Fibroblast of upper back skin (primary cell): ENCODE measurements at places on chromosomes 7 and 10.
A peak's percentile ranks its signal among the peaks of the same experiment; 100 is the strongest.

GRCh38 chr7:20742913-20743312, 43.8 kb downstream of the SP8 start:
- no peak for DNase-seq

GRCh38 chr10:76583711-76584161, 1053.9 kb downstream of the KCNMA1 start:
- DNase-seq: peak; percentile 94

DNA sequence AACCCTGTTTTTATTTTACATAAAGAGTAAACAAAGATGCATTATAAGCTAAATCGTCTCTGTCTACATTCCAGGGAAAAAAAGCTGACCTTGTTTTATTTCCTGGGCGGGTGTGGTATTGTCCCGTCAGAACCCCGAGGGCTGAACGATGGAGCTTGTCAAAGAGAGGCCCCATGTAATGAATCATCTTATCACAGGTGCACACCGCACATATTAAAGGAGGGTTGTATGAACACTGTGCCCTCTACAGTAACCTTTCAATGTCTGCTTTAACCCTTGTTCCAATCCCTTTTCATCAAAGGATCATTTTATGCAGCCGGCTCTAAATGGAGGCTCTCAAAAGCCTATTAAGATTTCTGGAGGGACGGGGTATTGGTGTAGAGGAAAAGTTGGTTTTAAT, 158.5 kb upstream of the YAE1 start:
- DNase-seq: no peak

- DNase-seq: no peak
Observed at GRCh38 chr10:114432566-114433093, 28.3 kb upstream of the AFAP1L2 start.

- DNase-seq: no peak
Observed at GRCh38 chr7:149703044-149703650, 70.2 kb downstream of the ZNF467 start.

DNA sequence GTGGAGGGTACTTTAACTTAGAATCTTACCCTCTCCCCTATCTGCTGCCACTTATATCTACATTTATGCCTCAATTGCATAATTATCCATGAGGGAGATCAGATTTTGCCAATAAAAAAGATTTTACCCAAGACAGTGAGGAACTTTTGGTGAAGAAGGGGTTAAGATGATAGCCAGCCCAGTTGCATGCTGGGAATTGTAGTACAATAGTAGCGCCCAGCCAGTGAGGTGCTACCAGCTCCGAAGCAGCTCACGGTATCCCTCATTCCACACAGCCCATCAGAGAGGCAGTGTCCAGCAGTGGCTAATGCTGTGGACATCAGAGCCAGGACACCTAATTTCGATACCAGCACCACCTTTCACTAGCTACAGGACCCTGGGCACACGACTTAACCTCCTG, 5.9 kb upstream of the LGI1 start:
- DNase-seq: no peak

- DNase-seq: no peak
Observed at GRCh38 chr7:132343199-132343598, 233.1 kb downstream of the PLXNA4 start.

DNA sequence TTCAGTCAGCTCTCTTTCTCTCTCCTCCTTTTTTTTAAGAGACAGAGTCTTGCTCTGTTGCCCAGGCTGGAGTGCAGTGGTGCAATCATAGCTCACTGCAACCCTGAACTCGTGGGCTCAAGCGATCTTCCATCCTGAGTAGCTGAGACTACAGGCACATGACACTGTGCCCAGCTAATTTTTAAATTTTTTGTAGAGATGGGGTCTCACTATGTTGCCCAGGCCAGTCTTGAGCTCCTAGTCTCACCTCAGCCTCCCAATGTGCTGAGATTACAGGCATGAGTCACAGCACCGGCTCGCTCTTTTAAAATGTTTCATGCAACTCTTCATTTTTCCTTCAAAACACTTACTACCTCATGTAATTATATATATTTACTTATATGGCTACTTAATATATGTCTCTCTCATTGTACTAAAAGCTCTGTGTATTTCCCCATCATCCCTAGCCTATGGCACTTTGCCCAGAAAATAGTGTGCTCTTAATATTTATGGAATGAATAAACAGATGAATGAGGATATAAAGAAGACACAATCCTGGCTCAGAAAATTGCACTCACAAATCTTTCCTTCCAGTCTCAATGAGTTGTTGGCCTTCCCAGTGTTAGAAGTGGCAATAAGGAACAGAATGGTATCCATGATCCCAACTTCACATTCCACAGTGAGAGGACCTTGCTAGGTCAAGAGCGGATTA, 33.9 kb downstream of the EBLN1 start:
- peak; percentile 30 for DNase-seq

DNA sequence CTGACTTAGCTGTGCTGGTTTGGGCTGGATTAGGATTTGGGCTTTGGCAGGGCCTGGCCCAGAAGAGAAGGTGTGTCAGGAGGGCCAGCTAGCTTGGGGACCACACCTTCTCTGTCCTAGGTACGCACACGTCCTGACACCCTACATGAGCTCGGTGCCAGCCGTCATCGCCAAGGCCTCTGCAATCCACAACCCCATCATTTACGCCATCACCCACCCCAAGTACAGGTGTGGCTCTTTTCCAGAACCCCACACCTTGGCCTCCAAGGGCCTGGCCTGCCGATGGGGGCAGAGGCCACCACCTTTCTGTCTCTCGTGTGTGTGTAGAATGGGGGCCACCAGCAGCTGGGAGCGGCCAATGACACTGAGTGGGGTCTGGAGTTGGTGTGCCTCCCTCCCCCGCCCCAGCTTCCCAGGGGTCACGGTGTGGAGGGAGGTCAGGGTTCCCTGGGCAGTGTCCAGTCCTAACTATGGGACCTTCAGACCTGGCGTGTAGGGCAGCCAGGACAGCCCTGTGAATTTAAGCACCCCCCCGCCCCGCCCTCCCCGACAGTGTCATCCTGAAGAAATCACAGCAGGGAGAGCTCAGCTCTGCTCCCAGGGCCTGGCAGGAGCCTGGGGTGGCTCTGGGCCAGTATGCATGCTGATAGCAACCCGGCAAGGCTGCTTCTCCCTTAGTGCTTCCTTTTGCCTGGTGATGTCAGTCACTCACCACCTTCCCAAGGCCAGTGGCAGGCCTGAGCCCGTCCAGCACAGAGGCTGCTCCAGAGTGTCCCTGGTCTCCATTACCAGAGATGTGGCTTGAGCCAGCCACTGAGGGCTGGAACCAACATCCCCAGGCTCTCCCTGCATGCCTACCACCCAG, 6.9 kb upstream of the LDB3 start:
- no peak for DNase-seq

GRCh38 chr10:129771991-129772431, 192.1 kb downstream of the EBF3 start:
- DNase-seq: no peak

- peak; percentile 21 for DNase-seq
Observed at GRCh38 chr7:133054162-133054840, 27.6 kb downstream of the CHCHD3 start.

GRCh38 chr7:363626-364025, 73.7 kb downstream of the FOXL3 start:
- DNase-seq: no peak

DNA sequence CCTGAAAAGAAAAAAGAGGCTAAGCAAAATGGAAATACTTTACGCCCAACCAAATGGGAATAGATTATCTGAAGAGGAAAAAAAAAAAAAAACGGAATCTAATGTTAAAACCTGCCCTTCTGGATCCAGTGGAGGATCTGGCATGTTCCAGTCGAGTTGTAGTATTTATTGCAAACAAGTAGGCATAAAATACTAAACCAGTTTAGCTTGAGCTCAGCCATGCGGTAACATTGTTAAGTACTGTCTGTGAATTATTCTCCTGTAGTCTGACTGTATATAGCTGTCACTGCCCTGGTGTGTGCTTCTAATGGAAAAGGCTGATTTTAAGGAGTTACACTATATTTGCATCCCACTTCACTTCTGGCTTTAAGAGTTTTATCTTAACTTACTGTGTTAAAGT, 40.3 kb downstream of the CELF2 start:
- no peak for DNase-seq

- peak; percentile 92 for DNase-seq
Observed at GRCh38 chr7:155206318-155207020, 91.2 kb upstream of the INSIG1 start.

DNA sequence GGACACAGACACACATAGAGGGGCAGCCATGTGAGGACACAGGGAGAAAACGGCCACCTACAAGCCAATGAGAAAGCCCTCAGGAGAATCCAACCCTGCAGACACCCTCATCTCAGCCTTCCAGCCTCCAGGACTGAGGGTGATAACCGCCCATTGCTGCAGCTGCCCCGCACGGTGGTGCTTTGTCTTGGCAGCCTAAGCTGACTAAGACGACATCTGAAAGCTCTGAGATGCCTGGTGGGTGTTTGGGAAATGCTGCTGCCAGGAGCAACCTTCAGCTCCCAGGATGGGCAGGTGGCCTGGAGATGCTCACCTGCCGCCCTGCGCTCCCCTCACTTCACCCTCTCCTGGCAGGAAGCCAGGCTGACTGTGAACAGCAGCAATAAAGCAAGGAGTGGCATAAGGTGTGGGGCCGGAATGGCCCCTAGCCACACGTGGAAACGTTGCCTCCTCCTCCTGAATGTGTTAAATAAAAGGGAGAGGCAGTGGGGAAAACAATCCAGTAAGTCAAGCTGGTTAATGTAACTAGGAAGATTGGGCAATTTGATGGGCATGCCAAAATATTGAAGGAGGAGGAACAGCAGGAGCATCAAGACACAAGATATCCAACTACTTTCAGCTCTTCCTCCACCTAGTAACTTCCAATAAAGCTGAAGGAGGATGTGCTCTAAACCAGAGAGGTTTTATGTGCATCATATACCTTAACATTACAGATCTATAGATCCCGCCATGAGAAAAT, 121.5 kb downstream of the TNS3 start:
- no peak for DNase-seq

GRCh38 chr10:46077141-46077554, 31.1 kb upstream of the MSMB start:
- DNase-seq: no peak

- peak; percentile 83 for DNase-seq
Observed at GRCh38 chr10:124153023-124153826, 59.8 kb upstream of the CHST15 start.

DNA sequence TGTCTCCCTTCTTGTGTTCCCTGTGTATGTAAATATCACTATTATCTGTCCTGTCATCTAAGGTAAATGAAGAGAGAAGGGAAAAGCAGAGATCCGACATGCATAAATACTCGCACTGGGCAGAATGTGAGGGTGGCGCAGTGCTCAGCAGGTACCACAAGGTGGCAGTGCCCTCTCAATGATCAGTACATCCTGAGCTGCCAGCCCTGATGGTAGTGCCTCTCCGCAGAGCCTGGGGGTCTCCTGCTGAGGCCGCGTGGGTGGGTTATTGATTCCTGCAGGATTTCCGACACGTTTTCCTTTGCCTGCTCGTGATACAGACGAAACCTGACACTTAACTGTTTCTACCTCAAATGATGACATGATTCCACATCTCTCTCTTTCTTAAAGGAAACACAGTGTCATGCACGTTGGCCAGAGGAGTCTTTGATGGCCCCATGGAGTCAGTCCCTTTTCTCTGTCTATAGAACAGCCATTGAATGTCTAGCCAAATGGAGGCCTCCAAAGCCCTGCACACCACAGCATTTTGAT, 19.8 kb downstream of the RGR start:
- DNase-seq: peak; percentile 54

DNA sequence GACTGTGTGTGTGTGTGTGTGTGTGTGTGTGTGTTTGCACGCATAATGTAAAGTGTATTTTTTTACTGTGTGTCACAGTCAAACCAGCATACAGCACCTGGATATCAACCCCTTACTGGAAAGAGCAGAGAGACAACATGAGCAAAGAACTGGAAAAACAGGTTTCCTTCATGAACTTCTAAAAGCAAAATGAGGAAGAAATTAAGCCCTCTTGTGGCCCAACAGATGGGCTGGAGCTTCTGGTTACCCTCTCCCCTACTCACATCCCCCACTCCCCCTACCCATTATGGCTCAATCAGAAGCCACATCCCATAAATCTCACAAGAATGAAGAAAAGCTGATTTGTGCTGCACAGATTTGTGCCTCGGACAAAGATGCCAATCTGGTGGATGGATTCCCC, 36.2 kb downstream of the PDE1C start:
- no peak for DNase-seq

DNA sequence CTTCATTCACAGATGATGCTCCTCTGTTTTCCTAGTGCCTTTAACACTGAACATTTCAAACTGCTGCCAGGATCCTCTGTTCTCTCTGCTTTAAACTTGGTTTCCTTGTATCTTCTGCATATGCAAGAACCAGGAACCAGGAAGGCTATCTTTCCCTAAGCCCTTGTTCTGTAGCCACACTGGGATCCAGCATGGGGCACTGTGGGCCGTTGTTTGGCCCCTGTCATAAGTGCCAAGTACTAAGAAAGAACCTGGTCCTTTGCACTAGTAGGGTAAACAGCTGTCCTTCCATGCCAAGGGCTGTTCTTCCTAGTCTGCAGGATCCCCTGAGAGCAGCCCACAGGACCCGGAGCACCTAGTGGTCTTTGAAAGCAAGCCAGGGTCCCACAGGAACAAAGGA, 49.0 kb upstream of the TRIM8 start:
- DNase-seq: no peak

DNA sequence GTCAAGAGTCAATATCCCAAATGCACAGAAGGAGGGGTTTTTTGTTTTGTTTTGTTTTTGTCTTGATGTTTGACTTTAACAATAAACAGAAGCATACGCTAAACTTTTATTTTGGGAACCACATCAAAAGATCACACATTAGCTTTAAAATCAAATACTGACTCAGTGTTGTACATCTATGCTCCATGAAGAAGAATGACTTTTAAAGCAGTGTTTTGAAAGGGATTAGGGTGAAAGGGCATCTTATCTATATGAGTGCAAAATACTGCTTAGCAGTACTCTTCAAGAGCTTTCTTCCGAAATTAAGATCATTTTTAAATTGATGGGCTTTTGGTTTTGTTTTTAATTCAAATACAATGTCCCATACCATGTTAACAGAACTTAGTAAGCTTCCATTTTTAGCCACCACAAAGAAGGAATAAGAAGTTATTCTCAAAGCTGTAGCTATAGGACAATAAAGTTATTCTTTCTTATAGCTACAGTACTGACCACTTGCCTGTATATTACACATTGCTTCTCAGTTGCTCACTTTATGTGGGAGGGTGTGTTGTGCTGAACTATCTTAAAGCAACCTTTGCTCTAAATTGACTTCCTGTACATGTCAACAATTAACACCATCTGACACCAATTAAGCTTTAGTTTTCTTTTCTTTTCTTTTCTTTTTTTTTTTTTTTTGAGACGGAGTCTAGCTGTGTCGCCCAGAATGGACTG, 144.3 kb upstream of the KAT6B start:
- no peak for DNase-seq

- DNase-seq: no peak
Observed at GRCh38 chr10:117222976-117223692, 17.8 kb upstream of the SLC18A2 start.

GRCh38 chr10:1123972-1124371, 67.8 kb downstream of the WDR37 start:
- no peak for DNase-seq
